Dermis microvascular lymphatic vessel endothelial cell (primary cell): ENCODE measurements at places on chromosomes 3 and 15.

DNA sequence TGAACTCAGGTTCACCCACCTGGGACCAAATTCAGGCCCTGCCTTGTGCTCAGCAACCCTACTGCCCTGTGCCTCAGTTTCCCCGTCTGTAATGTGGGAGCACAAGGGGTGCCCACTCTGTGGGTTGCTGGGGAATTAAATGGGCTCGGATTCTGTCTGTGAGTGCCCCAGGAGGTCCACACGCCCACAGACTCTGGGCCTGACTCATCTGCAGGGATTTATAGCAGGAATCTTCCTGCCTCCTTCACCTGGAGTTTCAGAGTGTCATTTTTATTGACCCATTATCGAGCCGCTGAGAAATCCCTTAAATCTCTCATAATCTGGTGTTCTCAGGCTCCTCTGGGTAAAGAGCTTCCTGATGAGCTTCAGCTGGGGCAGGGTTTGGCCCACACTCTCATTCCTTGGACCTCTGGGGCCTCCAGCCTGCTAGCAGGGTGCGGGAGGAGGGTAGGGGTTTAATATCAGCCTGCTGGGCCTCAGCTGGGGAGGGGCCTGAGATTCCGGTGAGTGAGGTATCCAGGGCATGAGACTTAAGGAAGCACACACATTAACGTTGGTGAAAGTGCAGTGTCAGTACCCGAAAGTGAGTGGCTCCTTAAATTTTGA lies 16.4 kb downstream of the C3orf18 start:
- DNase-seq = no peak

DNA sequence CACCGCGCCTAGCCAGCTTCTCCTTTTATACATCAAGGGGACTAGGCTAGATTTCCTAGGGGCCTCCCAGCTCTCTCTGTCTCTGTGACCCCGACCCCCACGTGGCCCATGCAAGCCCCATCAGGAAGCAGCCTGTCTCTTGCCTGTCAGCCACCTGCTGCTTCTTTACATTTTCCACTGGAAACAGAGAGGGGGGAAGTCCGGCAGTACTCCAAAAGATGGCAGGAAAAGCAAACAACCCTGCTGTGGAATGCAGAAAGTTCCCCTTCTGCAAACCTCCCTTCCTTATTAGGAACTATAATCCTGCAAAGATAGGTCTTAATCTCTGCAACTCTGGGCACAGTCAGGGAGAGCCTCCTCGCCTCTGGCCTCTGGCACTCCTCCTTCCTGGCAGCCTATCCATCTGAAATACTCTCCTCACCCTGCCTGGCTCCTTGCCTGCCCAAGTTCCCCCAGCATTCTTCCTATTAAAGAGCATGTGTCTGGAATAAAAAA lies 47.4 kb upstream of the HACD2 start:
- peak; percentile 21 for DNase-seq

DNA sequence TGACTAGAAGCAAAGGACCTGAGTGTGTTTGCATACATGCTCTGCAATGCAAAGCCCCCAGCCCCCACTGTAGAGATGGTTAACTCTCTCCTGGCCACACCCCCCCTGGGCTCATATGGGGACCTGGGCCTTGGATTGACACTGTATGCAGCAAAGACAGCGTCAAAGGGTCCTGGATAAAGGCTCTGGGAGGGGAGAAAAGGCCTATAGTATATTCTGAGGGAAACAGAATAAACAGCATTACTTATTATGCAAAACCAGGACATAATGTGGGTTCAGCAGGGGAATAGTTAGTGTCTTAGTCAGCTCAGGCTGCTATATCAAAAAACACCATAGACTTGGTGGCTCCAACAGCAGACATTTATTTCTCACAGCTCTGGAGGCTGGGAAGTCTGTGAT lies 158.7 kb downstream of the APBA2 start:
- DNase-seq = no peak

- no peak for DNase-seq
Observed at GRCh38 chr15:57865294-57865693, 158.8 kb downstream of the POLR2M start.

GRCh38 chr3:58792921-58793451 lies 126.4 kb upstream of the FAM3D start:
- no peak for DNase-seq

DNA sequence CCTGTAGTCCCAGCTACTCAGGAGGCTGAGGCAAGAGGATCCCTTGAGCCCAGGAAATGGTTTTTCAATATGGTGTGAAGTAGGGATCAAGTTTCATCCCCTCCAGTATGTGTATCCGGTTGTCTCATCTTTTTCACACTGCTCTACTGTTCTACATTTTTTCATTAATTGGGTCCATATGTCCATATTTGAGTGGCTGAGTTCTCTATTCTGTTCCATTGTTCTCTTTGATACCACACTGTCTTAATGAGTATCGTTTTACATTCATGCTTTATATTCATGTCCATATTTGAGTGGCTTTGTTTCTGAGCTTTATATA lies 81.6 kb upstream of the LRRFIP2 start:
- no peak for DNase-seq

- no peak for DNase-seq
Observed at GRCh38 chr3:127568586-127568985, 21.9 kb downstream of the TPRA1 start.

DNA sequence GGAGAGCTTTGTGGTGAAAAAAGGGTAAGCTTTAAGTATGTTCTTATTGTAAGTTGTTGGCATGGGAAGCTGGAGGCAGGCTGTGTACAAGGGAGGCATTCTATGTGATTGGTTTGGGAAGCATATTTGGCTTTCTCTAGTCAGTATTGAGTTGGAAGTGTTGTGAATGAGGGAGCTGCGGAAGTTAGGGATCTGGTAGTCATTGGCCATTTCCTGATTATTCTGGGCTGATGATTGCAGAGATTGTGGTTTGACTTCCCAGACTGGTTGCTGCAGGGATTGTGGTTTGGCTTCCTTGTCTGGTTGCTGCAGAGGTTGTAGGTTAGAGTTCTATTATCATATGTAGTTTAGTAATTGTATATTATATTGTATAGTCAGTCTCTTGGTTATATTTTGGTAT lies 21.0 kb downstream of the STXBP5L start:
- DNase-seq = no peak

GRCh38 chr3:25235466-25235865 lies 192.6 kb upstream of the RARB start:
- DNase-seq = no peak

- DNase-seq = no peak
Observed at GRCh38 chr3:4885316-4885715, 93.9 kb upstream of the BHLHE40 start.

DNA sequence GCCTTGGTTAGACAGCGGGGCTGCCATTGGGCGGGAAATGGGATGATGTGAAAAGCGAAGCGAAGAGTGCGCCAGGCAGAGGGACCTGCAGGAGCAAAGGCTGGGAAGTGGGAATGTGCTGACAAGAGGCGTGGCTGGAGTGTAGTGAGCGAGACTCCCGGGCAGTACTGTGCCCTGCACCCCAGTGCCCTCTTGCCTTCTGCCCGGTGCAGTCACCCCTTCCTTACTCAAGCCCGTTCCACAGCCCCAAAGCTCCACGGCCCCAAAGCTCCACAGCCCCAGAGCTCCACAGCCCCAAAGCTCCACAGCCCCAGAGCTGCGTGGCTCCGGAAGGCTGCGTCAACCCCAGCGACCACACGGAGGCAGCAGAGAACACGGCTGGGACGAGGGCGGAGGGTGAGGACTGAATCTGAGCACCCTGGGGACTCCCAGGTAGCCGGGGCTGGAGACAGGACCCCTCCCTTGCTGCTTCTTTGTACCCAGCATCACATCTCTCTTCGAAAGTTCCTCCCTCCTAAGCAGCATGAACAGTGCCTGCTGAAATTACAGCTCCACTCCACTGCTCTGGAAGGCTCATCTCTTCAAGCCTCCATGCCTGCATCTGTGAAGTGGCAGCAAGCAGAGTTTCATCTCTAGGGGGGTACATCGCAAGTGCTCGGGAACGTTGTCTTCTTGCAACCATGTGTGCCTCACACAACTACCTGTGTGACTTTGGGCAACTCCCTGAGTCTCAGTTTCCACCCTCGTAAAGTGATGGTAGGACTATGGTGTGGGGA lies 108.9 kb downstream of the FBLN2 start:
- peak; percentile 7 for DNase-seq

- DNase-seq = no peak
Observed at GRCh38 chr3:188671971-188672370, 499.8 kb upstream of the TPRG1 start.

GRCh38 chr3:182124716-182125115 lies 413.0 kb downstream of the SOX2 start:
- DNase-seq = no peak

DNA sequence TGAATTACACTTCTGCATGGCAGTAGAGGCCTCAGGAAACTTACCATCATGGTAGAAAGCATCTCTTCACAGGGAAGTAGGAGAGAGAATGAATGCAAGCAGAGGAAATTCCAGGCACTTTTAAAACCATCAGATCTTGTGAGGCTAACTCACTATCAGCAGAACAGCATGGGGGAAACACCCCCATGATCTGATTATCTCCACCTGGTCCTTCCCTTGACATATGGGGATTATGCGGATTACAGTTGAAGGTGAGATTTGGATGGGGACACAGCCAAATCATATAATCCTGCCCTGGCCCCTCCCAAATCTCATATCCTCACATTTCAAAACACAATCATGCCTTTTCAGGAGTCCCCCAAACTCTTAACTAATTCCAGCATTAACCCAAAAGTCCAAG lies 691.1 kb downstream of the SI start:
- no peak for DNase-seq

GRCh38 chr3:185280572-185281365 lies 26.9 kb upstream of the EHHADH start:
- peak; percentile 36 for DNase-seq

DNA sequence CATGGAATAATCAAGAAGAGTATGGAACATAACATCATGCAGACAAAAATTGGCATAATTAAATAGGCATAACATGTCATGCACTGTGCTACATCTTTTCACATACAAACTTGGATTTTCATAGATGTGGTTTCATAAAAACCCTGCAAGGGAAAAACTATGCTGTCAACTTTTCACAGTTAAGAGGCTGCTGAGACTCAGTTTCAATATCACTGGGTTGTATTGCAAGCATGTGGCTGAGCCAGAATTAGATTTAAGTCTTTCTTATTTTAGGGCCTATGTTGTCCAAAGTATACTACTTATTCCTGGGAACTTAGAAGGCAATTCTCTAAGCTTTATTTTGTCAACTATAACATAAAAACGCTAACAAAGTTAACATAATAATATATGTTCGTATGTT lies 70.7 kb upstream of the LSAMP start:
- no peak for DNase-seq

DNA sequence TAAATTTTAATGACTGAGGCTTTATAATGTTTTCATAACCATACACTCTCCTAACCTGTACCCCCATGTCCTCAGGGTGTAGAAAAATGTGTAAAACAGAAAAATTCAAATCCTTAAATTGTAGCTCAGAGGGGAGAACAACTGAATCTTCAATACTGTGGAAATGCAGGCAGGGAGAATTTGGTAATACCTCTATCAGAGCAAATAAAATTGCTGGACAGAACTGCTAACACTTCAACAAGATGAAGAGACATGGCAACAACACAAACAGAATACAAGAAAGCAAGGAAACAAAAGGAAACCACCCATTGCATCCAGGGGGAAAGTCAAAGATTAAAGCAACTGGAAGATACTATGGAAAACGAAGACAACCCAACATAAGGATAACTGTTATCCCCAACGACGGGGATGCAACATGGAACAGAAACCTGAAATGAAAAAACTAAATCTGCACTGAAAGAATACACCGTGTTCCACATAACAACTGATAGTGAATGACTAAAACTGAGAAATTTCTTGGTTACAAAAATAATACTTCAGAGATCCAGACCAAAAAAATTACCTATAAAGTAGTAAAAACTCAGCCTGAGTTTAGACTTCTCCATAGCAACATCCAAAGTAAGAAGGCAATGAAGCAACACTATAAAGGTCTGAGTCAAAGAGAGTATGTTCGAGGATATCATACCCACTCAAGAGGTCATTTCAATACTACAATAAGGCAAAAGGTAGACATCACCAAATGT lies 48.5 kb downstream of the HACD2 start:
- no peak for DNase-seq

DNA sequence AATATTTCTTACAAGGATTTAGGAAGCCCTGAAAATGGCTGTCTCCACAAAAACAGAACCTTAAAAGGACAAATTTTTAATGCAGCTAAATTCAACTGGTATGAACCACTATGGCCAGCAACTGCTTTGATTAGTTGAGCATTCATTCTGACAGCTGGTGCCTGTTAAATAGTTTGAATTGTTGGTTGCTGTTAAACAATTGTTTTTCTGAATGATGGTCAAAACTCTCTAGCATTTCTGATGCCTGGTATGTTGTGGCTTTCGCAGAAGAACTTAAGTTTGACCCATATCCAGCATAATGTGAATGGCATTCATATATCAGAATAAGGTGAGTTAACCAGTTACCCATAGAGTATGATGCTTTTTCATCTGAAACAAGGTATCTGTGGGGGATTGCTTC lies 138.4 kb downstream of the MEIS2 start:
- no peak for DNase-seq

DNA sequence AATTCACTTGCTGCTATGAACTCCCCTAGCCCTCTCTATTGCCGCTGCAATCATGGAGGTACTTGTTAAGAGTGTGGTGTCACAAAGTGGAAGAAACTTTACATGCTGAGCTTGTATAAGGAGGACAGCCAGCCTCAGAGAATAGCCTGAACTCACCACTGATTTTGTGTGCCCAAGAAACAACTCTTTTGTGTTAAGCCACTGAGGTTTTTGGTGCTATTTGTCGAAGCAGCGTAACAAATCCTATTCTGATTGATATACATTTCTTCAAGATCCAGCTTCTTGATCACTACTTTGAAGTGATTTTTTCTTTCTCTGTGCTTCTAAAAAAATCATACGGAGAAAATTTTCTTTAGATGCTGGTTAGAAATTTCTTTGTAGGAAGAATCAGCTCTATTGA lies 132.4 kb downstream of the MEIS2 start:
- DNase-seq = no peak

- no peak for DNase-seq
Observed at GRCh38 chr3:48436855-48437254, 3.1 kb downstream of the CCDC51 start.

DNA sequence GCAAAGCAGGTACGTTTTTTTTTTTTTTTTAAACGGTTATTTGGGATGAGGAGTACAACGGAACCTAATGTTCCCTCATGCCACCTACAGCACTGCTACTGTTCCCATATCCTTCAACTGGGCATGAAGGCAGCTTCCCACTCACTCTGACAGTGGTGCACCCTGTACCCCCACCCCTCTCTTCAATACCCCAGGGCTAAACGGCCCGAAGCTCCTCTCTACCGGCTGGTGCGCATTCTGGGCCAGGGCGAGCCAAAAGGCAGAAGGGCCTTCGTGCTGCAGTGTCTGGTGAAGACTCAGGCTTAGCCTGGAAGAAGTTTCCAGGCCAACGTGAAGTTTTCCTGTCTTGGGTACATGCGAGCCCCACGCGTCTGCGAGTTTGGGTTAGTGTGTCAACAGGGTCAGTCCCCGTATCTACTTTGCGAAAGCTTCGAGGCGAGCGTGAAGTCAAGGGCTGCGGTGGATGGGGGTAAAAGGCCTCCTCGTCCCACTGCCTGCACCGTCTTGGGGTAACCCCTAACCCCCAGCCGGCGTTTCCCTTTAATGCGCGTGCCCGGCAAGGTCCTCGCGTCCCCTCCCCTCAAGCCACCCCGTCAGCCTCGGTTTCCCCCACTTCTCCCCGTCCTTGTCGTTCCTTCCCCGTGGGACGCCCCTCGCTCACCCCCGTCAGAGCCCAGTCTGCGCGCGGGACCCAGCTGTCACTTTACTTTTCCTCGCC lies 765 bp upstream of the UBE2E2 start:
- DNase-seq = no peak

GRCh38 chr3:152263711-152264110 lies 5.0 kb upstream of the MBNL1 start:
- DNase-seq = no peak

- no peak for DNase-seq
Observed at GRCh38 chr15:65816441-65816840, 24.3 kb upstream of the DENND4A start.
